ENCODE measurements at places on chromosomes 4 and X.

- no peak for DNase-seq
Observed at GRCh38 chrX:20980426-20980825, 393.8 kb upstream of the CNKSR2 start.

DNA sequence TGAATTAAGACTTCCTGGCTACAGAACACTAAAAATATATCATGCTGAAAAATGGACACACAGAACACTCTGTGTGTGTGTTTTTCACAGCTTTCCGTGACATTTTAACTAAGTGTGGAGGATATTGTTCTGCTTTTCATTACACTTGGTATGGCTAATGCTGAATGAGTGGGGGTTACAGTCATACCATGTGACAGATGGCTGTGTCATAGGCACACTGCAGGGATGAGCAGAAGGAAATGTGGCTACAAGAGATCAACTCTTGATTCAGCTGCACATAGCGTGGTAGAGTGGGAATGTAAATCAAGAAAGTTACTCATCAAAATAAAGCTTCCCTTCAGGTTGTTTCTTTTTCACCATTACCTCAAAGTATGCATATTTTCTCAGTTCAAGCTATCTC lies 669.8 kb downstream of the IQCM start:
- DNase-seq = no peak

DNA sequence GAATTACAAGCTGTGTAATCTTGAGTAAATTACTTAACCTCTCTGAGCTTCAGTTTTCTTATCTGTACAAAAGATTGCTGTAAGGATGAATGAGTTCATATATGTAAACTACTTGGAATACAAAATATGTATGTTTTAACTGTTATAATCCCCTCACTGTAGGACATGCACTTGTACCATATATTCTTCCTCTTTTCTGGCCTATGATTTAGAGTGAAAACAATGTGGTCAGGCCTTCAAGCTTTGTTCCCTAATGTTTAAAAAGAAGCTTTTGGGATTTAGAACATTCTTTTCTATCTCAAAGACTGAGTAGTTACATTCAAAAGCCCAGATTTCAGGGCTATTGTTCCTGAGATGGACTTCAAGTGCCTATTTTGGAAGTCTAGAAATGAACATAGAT lies 26.7 kb upstream of the GPRIN3 start:
- DNase-seq = no peak

GRCh38 chr4:158630893-158631292 lies 40.8 kb downstream of the C4orf46 start:
- DNase-seq = no peak

GRCh38 chr4:128512161-128512560 lies 224.5 kb upstream of the PGRMC2 start:
- DNase-seq = no peak
